Hair follicular keratinocyte (primary cell): ENCODE measurements at places on chromosomes 5 and 9. TPM values are rescaled to one million over a fixed set of nuclear protein-coding genes. Genes with fewer than 3 reads are reported as not detected.

Gene AQP7
- total RNA-seq, result not detected in 2 replicates

Gene ZNF354C
- total RNA-seq, result 2.9 and 3.0 TPM in 2 replicates

Gene JADE2
- 30.4 and 39.2 TPM in 2 replicates for total RNA-seq

Gene AGPAT2
- total RNA-seq, result 52.2 and 74.0 TPM in 2 replicates
